Memory B cell (primary cell): ENCODE measurements at places on chromosomes 11 and 22.

DNA sequence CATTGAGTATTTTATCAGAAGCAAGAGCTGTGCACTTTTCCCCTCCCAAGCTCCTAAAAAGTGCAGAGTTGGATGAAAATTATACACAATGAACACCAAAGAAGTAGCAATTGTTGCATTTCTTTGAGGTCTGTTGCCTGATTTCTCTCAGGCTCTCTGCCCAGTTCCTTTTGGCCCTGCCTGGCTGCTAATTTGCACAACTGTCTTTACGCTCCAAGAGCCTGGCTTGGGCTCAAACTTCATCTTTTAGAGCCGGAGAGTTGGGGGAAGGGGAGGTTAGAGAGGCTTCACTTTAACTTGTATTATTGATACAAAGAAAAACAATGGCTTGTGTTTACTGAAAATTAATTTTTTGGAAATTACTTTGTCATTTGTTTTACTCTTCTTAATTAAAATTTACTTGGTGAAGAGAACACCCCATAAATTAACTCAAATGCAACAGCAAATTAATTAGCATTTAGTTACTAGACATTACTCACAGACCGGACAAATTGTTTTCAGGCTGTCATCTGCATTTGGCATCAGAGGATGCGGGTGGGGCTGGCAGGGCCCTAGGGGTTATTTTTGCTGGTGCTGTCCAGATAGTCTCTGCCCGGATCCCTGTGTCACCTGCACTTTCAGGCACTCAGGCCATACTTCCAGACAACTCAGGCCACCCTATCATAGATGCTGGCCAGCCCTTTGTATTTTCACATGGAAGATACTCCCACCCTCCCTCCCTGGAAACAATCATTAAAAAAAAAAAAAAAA lies 407.3 kb downstream of the NXPE2 start:
- DNase-seq, result no peak

GRCh38 chr11:114172871-114173444 lies 113.4 kb downstream of the ZBTB16 start:
- DNase-seq, result no peak

DNA sequence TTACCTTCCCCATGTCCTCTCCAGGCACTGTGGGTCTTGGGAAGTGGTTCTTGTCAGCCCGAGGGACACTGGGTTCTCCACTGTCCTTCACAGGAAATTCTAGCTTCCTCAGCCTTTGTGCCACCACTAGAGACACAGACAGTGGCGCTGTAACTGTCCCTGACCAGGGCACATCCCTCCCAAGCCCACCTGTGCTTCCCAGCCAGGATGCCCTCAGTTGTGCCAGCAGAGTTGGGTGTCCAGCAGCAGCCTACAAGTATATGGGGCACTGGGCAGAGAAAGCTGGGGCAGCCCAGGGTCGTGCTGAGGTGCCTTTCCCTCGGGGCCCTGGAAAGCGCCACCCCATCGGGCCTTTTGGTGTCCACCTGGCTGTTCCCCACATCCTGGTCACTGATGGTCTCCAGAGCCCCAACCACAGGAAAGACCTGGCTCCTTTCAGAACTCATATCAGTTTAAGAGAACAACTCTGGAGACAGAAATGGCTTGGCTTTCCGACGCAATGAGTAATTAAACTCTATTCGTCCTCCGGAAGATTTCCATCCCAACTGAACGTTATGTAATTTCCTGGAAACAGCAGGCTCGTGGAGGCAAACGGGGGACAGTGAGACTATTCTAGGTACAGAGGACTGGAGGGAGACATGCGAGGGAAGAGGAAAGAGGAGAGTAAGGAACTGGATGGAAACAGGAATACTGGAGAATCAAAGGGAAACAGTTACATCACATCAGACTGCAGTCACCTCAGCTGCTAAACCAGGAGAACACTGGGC lies 28.6 kb downstream of the PPP2R1B start:
- DNase-seq, result no peak

DNA sequence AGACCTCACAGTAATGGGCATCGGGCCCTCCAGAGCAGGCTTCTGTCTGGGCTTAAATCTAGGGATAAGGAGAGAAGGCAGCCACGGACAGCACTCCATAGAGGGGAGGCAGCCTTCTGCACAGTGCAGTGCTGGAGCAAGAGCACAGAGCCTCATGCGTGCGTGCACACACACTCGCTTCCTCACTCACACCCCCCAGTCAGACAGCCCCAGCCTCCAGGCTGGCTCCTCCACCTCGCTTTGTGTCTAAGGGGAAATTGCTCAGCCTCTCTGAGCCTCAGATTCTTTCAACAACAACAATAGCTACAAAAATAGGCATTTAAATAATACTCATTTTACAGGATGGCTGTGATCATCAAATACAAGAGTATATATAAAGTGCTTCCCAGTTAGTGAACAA lies 26.7 kb upstream of the ETS1 start:
- DNase-seq, result no peak

DNA sequence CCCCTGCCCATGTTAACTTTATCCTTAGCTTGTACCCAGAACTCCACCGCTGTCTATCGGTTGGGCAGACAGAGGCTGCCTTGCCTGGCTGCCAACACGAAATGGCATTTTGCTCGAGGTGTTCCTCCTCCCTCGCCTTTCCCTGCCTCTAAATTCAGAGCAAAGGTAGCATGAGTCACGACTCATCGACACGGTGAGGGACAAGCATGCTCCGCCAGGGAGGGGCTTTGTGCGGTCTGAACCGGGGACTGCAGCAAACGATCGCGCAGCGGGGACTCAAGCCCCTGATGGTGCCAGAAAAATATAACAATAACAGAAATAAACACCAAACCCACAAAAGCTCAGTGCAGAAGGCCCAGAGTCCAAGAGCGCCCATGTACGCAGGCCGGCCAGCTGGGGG lies 52.3 kb downstream of the RTL6 start:
- DNase-seq, result no peak

DNA sequence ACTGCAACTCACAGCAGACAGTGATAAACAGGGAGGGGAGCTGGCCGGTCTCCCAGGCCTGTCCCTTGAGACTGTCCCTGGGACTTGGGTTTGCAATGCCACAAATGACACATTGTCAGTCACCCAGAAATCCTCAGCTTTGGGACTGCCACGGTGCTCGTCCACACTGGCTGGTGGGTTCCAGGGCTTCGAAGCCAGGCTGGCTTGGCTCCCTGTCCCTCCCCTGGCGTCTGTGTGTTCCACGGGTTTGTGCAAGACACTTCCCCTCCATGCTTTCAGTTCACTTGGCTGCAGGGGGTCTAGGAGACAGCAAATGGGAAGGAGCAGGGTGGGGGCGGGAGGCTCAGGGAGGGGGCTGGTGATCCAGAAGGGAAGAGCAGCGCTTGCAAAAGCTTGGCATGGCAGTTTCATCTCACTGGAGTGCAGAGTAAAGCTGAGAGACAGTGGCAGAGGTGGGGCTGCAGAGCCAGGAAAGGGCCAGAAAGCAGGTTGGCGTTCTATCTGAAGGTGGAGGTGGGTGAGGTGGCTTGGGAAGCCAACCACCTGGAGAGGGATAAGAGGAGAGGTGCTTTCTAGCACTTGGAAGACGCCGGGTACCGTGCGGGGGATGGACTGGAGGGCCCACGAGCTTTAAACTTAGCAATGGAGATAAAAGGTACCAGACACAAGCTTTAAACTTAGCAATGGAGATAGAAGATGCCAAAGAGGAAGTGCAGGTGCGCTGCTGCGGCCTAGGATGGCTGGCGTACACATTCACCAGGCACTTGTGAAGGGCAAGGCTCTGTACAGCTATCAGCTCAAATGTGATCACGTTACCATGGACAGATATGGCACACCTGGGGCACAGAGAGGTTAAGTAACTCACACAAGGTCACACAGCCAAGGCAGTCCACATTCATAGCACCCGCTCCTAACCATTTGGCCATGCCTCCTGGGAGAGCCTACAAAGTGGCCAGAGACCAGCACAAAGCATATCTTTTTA lies 86.4 kb upstream of the SHISAL1 start:
- no peak for DNase-seq

DNA sequence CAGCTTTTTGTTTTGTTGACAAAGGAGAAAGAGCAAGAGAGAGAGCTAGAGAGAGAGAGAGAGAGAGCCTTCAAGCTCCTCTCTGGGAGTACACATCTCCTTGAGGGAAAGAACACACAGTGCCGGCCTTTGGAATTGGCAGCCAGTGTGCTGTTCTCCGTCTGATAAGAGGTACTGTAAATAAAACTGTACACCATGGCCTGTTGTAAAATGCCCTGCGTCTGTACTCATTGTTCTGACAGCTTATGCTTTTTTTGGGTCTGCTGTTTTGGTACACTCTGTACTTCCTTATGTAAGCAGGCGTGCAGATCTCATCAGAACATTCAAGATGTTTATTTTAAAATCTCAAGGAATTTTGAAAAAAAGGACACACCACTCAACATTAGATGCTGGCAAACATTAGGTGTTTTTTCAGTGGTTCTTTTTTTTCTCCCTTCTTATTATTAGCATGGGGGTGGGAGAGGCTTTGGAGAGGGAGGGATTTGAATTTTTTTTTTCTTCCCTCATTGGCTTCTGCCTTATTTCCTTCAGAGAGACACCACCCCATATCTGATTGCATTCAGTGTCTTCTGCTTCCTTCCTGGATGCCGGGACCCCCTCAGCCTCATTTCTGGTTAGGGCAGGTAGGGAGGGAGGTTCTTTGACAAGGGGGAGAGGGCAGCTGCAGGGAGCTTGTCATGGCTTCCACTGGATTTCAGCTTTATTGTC lies 116.8 kb upstream of the NNMT start:
- DNase-seq, result no peak

DNA sequence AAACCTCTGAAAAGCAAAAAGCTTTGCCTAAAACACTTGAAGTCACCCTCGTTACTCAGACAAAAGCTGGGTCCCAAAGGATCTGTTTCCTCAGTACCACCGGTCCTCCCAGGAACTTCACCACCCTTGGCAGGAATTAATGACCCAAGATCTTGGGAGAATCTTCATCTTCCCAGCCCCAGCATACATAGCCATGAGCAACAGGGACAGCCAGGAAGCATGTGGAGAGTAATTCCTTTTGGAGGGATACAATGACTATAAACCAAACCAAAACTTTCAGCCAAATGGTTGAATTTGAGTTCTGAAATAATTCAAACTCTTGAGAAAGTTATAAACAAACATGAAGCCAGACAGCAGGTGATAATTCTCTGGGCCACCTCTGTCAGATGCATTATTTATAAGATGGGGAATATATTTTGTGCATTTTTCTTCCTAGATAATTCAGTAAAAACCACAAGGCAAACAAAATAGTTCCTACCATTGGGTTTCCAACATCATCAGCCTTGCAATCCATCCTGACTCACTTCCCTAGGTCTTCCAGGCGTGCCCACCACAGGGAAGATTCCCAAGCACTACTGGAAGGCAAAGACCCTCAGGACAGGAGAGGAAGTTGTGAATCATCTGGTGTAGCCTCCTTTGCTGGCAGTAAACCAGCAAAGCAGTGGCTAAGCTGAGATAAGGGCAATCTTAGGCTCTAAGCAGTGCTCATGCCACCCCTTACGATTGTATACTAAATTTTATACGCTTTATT lies 71.7 kb upstream of the DRD2 start:
- no peak for DNase-seq

DNA sequence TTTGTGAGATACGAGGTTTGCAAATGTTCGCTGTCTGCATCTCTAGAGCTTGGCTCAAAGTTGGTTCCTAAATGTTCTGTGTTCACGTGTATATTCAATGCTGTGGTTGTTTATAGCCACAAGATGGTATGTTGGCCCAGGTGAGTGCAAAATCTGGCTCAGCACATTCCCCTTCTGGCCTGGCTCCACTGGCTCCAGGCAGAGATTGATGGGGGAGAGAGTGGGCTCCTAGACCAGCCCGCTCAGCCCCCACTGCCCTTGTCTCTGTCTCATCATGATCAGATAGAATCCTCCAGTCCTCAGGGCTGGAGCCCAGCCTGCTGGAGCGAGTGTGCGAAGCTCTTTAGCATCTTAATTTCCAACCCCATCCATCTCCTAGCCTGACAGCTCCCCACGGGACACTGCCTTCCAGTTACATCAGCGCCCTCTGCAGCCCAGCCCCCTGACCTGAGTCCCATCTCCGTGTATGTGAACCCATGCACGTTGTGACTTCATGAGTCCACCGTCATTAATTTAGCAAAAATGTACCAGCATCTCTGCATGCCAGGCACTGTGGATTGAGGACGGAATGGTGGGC lies 2.0 kb downstream of the P2RX3 start:
- no peak for DNase-seq

GRCh38 chr11:8787372-8787771 lies 104.8 kb downstream of the RPL27A start:
- DNase-seq, result no peak

DNA sequence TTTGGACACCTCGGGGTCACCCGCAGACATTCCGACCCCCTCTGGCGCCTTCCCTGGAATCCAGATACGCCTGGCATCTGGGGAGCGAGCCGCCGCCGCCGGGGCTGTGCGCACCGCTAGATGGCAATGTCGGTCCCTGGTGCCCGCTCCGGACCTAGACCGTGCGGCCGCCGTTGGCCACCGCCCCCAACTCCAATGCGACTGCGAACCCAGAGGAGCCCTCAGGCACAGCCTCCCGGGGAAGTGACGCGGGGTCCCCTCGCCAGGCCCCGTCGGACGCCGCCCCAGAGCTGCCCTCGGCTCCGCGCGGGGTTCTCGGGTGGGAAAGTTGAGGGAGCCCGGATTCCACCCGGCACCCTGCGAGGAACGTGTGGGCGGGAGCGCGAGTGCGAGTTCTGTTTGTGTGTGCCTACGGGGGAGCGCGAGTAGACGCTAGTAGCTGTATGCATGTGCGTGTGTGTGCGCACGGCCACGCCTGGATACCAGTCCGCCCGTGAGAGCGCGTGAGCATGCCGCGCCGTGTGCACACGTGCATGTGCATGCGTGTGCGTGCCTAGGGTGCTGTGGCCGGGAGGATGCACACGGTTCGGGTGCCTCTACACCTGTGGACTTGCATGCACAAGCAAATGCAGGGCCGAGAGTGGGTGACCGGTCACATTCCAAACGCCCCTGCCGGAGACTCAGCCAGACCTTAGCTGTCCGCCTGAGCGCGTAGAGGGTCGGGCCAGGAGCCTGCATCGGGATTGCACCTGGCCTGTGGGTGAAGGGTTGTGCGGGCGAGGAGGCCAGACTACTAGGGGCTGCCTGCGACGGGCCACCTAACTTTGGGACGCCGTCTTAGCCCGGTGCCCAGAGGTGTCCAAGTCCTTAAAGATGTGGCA lies 1.9 kb downstream of the CHRM4 start:
- DNase-seq, result no peak

- no peak for DNase-seq
Measured at GRCh38 chr11:1168721-1169161, 11.0 kb downstream of the MUC5AC start.

DNA sequence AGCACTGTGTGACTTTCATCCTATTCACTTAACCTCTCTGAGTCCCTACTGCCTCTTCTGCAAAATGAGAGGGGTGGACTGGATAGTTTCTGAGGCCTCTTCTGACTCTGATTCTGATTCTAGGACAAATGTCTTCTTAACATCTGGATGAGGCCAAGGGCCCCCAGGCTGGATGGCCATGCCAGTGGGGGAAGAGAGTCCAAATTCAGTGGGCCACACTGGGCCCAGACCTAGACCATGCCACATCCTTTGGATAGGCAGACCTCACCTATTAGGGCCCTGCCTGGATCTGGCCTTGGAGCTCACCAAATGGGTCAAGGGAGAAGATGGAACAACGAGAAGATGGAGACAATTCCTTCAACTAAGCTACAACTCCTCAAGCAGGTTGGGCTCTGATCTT lies 24.6 kb downstream of the NRXN2 start:
- no peak for DNase-seq
